ENCODE measurements at places on chromosomes 12 and 14.

GRCh38 chr14:100601914-100602313 lies 14.7 kb upstream of the BEGAIN start:
- H3K4me3 ChIP-seq, result no peak overlapping the region
- peaks cover 25% of the 10 kb centered on the region for H3K27me3 ChIP-seq
- no peak overlapping the region for H3K27ac ChIP-seq

- H3K4me1 ChIP-seq, result peaks cover 24% of the 10 kb centered on the region
- no peak for DNase-seq
- H3K36me3 ChIP-seq, result peaks cover 20% of the 10 kb centered on the region
- peak overlapping the region; percentile 57 for H3K27ac ChIP-seq
These were observed 53.4 kb upstream of the MMP17 start for GRCh38 chr12:131774576-131775391.

DNA sequence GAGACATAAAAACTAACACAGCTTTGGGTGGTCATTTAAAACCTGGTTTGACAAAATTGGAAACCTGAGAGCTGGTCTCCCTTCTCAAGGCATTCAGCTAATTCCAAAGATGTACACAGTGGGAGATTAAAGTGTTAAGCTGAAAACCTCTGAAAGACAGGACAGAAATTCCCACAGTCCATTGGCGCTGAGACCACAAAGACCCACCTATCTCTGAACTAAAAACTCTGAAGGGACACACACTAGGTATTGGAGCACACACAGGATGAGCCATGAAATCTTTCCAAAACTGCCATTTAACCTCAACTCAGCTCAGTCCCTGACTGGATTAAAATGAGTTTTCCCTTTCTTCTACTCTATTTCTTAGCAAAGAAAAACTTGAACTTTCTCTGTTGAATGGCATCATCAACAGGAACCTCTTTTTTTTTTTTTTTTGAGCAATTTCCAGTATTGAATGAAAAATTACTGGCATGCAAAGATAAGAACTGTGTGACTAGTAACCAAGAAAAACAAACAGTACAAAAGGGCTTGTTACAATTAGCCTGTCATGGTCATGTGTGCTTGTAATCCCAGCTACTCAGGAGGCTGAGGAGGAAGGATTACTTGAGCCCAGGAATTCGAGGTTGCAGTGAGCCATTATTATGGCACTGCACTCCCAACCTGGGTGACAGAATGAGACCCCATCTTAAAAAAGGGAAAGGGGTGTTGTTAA lies 82.4 kb downstream of the IPO8 start:
- no peaks in the 10 kb centered on the region for H3K27me3 ChIP-seq
- H3K36me3 ChIP-seq, result no peaks in the 10 kb centered on the region
- no peaks in the 10 kb centered on the region for H3K4me1 ChIP-seq
- no peak overlapping the region for H3K4me3 ChIP-seq

DNA sequence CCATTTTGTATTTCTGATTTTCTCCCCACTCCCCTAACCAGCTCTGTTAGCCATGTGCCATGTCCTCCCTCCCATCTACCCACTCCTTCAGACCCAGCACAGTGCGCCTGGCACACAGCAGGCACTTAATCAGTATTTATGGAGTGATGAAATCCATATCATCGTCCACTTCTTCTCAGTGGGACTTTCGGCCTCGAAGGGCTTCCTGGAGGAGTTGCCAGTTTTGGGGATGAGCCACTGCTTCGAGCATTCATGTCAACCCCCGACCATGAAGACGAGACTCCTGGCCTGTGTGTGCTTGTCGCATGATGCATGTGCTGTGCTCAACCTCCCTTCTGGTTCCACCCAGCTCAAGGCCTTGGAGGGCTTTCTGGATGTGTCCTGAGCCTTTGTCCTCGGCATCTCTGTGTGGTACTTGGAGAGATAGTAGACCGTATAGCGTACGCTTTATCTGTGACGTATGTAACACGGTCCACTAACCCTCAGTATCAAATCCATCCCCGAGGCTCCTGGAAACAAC lies 119.5 kb upstream of the RTL1 start:
- H3K27ac ChIP-seq, result no peak overlapping the region
- H3K4me1 ChIP-seq, result no peaks in the 10 kb centered on the region
- H3K4me3 ChIP-seq, result no peak overlapping the region
- peaks cover 39% of the 10 kb centered on the region for H3K36me3 ChIP-seq
- DNase-seq, result no peak
- no peaks in the 10 kb centered on the region for H3K27me3 ChIP-seq

GRCh38 chr14:75522983-75523318 lies 682 bp downstream of the BATF start:
- peaks cover 4% of the 10 kb centered on the region for H3K27me3 ChIP-seq
- no peaks in the 10 kb centered on the region for H3K36me3 ChIP-seq
- H3K27ac ChIP-seq, result no peak overlapping the region
- no peak for DNase-seq
- no peak overlapping the region for H3K4me3 ChIP-seq
- no peaks in the 10 kb centered on the region for H3K4me1 ChIP-seq

- H3K4me3 ChIP-seq, result peak overlapping the region; percentile 76
- H3K4me1 ChIP-seq, result peaks cover 9% of the 10 kb centered on the region
- H3K36me3 ChIP-seq, result peaks cover 2% of the 10 kb centered on the region
- H3K27ac ChIP-seq, result peak overlapping the region; percentile 56
These were observed 1.3 kb downstream of the SETD3 start for GRCh38 chr14:99479160-99479905.

- no peaks in the 10 kb centered on the region for H3K36me3 ChIP-seq
- no peak overlapping the region for H3K4me3 ChIP-seq
- no peaks in the 10 kb centered on the region for H3K27me3 ChIP-seq
- no peak for DNase-seq
These were observed 62.0 kb upstream of the ASPG start for GRCh38 chr14:104023325-104024055.

GRCh38 chr14:76309572-76310162 lies 66.3 kb upstream of the ESRRB start:
- no peak overlapping the region for H3K27ac ChIP-seq
- no peak for DNase-seq
- no peaks in the 10 kb centered on the region for H3K36me3 ChIP-seq
- no peak overlapping the region for H3K4me3 ChIP-seq
- H3K27me3 ChIP-seq, result peaks cover 5% of the 10 kb centered on the region
- no peaks in the 10 kb centered on the region for H3K4me1 ChIP-seq

DNA sequence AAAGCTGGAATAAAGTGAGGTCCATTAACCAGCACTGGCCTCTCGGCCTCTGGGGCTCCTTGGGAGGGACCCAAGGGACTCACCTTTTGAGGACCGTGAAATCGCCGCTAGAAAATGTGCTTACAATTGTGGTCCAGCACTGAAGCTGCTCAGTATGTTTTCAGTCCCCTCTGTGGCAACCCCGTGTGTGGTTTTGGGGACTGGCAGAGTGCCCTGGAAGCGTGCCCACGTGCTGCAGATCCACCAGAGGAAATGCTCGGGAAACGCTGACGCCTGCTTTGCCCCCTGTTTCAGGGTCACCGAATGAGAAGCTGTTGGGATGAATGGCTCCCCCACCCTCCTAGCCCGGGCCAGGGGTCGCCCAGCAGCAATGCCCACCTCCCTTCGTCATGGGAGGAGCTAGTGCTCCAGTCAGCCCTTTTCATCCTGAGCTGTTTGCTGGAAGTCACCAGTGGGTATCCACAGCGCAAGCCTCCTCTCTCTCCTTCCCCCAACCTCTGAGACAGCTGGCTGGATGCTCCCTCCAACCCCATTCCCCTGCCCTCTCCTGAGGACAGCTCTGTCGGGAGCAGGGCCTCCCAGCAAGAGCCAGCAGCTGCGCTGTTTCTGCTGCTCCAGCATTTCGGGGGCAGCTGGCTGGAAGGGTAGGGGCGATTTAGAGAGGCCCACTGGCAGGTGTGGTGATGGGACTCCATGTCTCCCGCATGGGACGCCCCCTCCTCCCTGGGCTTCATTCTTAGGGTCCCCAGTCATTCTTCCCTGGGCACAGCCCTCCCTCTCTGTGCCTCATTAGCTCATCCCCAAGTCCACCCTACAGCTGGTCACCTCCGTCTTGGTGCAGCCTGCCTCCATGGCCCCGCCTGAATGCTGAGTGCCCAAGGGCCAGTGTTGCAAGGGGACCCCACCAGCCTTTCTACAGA lies 33.2 kb upstream of the PPP1R13B start:
- peaks cover 7% of the 10 kb centered on the region for H3K27me3 ChIP-seq
- peak; percentile 53 for DNase-seq
- H3K4me3 ChIP-seq, result peak overlapping the region; percentile 25
- no peak overlapping the region for H3K27ac ChIP-seq
- no peaks in the 10 kb centered on the region for H3K36me3 ChIP-seq

DNA sequence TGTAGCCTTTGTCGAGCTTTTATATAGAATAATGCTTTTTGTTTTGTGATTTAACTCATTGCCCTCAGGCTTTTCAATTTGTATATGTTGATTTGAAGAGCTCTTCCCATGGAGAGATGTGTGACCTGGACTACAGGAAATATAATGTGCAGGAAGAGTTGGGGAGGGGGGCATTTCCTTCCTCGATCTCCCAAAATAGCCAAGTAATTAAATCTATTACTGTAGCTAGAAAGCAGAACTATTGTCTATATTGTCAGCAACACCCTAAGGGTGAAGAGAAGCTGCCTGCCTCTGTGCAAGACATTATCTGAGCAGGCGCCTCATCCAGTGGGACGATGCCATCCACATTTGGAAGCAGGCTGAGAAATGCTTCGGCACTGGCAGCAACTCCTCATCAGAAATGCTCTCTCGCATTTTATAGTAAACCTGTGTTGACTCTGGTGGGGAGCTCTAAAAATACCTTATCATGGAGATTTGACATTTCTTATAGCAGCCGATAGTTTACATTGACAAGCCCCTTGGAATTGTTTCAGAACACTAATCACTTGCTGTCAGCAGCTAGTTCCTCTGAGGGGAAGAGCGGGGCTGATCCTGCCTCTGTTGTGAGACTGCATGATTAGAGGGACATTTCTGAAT lies 392.5 kb upstream of the RGS6 start:
- no peak overlapping the region for H3K4me3 ChIP-seq
- H3K36me3 ChIP-seq, result no peaks in the 10 kb centered on the region
- H3K27ac ChIP-seq, result no peak overlapping the region

DNA sequence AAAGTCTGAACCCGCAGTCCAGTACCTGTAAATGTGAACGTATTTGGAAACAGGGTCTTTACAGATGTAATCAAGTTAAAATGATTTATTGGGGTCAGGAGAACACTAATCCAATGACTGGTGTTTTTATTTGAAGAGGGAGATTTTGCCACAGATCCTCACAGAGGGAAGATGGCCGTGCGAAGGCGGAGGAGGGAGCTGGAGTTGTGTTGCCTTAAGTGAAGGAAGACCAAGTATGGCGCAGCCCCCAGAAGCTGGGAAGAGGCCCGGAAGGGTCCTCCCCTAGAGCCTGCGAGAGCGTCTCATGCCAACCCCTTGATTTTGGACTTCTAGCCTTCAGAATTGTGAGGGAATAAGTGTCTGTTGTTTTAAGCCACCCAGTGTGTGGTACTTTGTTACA lies 102.8 kb upstream of the NUDT4 start:
- H3K27me3 ChIP-seq, result no peaks in the 10 kb centered on the region
- no peaks in the 10 kb centered on the region for H3K4me1 ChIP-seq
- H3K4me3 ChIP-seq, result no peak overlapping the region
- H3K36me3 ChIP-seq, result no peaks in the 10 kb centered on the region

DNA sequence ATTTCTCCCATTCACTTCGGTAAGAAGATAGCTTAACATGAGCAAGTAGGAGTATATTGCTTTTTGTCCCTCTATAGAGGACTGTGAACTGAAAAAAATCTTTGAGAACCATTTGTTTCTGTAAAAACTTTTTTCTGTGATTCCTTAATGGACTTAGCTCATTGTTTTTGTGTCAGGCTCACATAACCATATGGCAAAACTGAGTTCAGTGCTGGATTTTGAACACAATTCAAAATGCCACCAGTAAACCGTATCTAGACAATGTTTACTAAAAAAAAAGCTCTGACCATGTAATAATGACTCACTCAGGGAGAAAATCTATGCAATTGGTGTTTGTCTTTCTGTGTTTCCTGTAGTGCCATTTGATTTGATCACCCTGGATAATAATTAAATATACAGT lies 5.2 kb downstream of the TRHDE start:
- peak overlapping the region; percentile 55 for H3K27ac ChIP-seq
- no peaks in the 10 kb centered on the region for H3K36me3 ChIP-seq
- H3K27me3 ChIP-seq, result no peaks in the 10 kb centered on the region

GRCh38 chr14:63203618-63204406 lies 431 bp upstream of the RHOJ start:
- peak; percentile 99 for DNase-seq
- peaks cover 3% of the 10 kb centered on the region for H3K36me3 ChIP-seq
- peaks cover 8% of the 10 kb centered on the region for H3K4me1 ChIP-seq
- peak overlapping the region; percentile 98 for H3K27ac ChIP-seq
- H3K27me3 ChIP-seq, result no peaks in the 10 kb centered on the region

DNA sequence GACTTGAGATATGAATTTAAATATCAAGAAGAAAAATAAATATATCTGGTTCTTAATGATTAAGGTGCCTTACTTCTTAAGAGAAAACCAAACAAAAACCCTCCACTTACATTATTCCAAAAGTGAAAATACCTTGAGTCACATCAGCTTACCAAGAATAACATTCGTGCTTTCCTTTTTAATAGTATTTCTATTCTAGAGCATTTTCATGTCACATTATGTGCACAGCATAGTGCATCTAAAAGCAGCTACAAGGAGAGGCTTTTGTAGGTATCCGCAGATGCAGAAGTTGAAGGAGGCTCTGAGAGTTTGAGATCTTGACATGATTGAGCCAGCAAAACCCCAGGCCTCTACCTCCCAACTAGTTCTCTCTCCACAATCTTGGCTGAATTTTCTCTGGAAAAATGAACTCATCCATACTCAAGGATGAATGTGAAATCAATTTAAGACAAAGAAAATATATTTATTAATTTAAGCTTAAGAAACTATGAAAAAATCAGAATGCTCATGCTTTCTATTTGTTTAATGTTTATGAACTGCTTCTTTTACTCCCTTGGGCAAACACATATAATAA lies 275.0 kb downstream of the AKAP6 start:
- H3K27me3 ChIP-seq, result no peaks in the 10 kb centered on the region
- no peak for DNase-seq
- H3K36me3 ChIP-seq, result no peaks in the 10 kb centered on the region
- no peak overlapping the region for H3K4me3 ChIP-seq
- H3K4me1 ChIP-seq, result peaks cover 7% of the 10 kb centered on the region

GRCh38 chr14:34684578-34684977 lies 29.8 kb downstream of the CFL2 start:
- H3K4me3 ChIP-seq, result no peak overlapping the region
- no peaks in the 10 kb centered on the region for H3K27me3 ChIP-seq
- H3K4me1 ChIP-seq, result no peaks in the 10 kb centered on the region
- no peaks in the 10 kb centered on the region for H3K36me3 ChIP-seq

- H3K27ac ChIP-seq, result no peak overlapping the region
- no peaks in the 10 kb centered on the region for H3K4me1 ChIP-seq
- peaks cover 33% of the 10 kb centered on the region for H3K27me3 ChIP-seq
- H3K4me3 ChIP-seq, result no peak overlapping the region
- no peaks in the 10 kb centered on the region for H3K36me3 ChIP-seq
- no peak for DNase-seq
These were observed 18.9 kb upstream of the PLEKHH1 start for GRCh38 chr14:67514203-67514607.

All from astrocyte (in vitro differentiated cells and primary cell).